ENCODE measurements at places on chromosomes 5 and 9. TPM values are rescaled to one million over a fixed set of nuclear protein-coding genes. Genes with fewer than 3 reads are reported as not detected.

GRCh38 chr9:68805890-68806517, 101.0 kb downstream of the PIP5K1B start:
- no peak for DNase-seq

- DNase-seq: no peak
These were observed 19.7 kb upstream of the GDA start for GRCh38 chr9:72129271-72130156.

DNA sequence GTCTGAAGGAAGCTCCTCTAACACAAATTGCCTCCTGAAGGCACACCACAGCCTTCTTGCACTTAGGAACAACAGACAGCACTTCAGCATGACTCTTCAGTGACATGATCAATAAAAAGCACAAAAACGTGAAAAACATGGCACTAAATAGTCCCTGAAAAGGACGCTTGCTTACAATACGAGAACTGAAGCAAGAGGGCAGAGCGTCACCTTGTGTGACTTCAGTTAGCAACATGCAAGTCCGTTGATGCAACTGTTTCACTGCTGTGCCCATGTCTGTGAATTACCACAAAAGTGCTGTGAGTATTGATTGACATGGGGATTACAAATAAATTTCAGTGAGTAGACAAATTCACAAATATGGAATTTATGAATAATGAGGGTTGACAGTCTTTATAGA, 219.9 kb upstream of the GAS1 start:
- no peak for DNase-seq

Gene NUDT12
- 2.8 TPM for total RNA-seq

Gene SLC1A3
- total RNA-seq: 2.3 TPM
